ENCODE measurements at places on chromosomes 2 and 18.

DNA sequence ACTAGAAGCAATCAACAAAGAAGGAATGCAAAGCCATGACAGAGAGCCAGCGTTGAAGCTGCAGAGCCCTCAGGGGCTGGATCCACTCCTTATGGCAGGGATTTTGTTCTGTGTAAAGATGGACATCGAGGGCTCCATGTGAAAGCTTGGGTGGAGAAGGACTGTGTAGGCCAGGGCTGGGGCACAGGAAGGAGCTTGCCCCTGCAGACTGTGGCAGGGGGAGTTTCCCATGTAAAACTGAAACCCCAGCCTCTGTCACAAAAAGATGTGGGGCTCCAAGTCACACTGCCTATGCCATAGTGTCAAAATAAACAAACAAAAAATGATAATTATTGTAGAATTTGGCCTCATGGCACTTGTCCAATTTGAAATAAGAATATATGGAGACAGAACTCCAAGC is 408.7 kb upstream of the HS6ST1 start:
- DNase-seq: no peak

- DNase-seq: no peak
These were observed 73.8 kb downstream of the TRABD2A start for GRCh38 chr2:84807063-84807485.

DNA sequence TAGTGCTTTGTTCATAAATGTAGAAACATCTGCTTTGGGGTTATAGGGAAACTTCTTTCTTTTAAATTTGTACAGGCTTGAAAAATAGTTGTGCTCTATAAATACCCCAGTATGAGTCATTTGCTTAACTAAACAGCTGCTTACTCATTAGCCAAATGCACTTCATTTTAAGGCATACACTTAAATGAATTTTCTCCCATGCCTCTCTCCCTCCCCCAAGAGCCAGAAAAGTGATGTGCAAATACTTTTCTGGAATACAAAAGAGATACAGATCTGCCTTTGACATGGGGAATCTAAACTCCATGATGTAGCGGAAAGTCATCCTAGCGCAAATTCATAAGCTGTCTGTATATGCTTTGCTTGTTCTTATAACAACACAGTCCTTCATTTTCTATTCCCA is 469.4 kb downstream of the DLGAP1 start:
- no peak for DNase-seq

GRCh38 chr2:217277646-217278398 is 418.0 kb upstream of the TNP1 start:
- DNase-seq: peak; percentile 89

- no peak for DNase-seq
These were observed 163.8 kb downstream of the PDE11A start for GRCh38 chr2:177908824-177909223.

GRCh38 chr2:19545507-19545906 is 187.1 kb upstream of the OSR1 start:
- DNase-seq: no peak

DNA sequence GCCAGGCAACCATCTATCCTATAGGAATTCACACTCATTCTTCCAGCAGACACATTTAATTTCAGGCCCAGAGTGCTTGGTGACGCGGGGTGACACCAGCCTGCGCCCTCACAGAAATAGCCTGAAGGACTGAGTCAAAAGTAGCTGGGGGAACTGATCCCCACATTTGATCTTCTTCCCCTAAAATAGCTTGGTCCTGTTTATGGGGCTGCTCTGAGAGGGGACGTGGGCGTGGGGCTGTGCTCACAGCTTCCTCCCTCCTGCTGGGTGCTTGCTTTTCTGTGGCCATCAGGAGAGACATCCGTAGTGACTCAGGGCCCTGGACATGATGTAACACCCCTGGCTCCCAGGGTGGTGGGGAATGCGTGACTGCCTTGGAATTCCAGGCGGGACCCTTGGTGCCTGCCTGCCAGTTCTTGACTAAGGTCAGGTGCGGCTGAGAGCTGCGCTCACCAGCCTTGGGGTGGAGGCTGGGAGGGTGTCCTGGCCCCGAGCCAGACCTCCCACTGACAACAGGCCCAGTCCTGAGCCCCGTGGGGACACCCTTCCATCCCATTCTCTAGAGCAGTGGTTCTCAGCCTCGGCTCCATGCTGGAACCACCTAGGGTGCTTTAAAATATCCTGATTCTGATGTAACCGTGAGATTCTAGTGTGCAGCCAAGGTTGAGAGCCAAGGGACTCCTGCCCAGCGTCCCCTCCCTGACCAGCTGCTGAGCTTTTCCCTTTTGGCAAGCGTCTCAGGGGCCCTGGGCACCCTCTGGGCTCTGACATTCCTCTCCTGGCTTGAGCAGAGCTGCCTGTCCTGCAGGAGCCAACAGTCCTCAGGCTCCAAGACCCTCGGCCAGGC is 47.4 kb upstream of the SMAD7 start:
- peak; percentile 53 for DNase-seq

GRCh38 chr18:52845036-52845435 is 505.0 kb downstream of the DCC start:
- no peak for DNase-seq

- DNase-seq: no peak
These were observed 39.5 kb upstream of the SLC14A1 start for GRCh38 chr18:45684341-45685115.

DNA sequence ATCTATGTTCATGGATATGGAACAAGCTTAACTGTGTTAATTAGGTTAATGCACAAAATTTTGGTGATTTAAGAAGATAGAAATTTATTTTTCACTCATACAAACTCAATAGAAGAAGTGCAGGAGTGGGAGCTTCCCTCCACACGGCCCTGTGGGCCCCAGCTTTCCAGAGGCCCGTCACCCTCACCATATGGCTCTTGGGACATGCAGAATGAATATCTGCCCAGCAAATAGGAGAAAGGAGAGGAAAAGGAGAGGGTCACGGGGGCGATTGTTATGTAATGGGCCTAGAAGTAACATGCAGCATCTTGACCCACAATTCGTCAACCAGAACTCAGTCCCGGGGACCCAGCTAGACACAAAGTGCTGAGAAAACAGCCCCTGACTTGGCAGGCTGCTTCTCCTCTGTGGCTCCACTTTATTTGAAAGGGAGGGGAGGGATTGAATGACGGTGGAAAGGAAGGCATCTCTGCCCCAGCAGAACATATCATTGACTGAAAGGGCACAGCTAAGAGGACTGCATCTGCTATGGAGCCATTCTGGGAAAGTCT is 648.2 kb upstream of the ID2 start:
- no peak for DNase-seq

DNA sequence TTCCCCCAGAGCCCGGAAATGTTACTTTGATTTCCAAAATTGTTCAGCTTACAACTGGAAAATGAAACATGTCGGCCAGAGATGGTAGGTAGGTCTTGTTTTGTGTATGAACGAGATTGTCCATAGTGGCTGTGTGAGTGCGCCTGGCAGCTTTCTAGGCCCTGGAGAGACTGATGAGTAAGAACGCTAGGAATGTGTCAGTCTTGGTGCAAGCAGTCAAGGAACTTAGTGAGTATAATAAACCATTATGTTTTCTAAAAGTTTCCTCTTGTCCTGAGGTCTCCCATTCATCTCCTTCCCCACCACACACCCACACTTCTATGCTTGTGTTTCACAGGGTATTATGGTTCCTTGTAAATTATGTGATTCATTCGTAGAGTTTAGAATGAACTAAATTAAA is 234.2 kb downstream of the CDH2 start:
- DNase-seq: no peak

- DNase-seq: no peak
These were observed 95.6 kb upstream of the KCNH7 start for GRCh38 chr2:162934191-162934590.

DNA sequence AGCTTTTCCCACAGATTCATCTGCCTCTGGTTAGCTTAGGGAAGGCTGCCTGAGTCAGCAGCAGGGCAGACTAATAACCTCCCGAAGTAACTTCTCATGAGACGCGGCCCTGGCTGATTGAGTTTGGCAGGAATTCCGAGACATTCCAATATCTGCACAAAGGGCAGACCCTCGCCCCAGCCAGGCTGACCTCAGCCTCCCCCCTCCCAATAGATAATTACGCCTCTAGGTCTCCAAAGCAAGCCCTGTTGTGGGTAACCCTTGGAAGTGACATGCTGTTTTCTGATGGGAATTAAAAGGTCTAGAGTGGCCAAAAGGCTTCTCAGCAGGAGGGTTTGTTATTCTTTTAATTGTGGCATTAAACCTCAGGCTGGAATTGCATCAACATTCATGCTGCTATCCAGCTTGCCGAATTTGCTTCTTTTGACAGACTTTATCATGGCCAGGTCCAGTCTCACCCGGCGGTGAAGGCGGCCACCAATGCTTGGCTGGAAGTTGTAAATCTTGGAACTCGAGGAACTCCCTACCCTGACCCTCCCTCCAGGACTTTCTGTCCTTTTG is 98.0 kb upstream of the SLC14A2 start:
- DNase-seq: no peak

GRCh38 chr2:147495734-147496133 is 349.1 kb upstream of the ACVR2A start:
- DNase-seq: no peak

DNA sequence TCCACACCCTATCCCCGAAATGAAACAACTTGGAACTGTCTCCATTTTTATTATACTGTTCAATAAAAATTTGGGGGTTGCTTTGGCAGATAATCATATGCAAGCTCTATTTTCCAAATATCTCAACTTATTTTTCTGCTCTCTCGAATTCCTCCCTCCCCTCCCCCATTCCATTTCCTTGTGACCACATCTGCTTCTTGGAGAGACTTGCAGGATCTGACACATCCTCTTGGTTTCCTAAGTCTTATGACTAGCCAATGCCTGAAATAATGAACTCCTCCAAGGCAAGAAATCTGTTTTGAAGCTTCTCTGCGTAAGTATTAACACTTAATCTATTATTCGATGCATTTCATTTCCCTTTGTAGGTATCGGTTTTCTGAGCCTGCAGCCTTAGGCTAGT is 16.1 kb downstream of the TGIF1 start:
- peak; percentile 85 for DNase-seq

Data from pulmonary artery endothelial cell (primary cell).